HFFc6 (cell line): ENCODE measurements at places on chromosomes 5 and 9.

DNA sequence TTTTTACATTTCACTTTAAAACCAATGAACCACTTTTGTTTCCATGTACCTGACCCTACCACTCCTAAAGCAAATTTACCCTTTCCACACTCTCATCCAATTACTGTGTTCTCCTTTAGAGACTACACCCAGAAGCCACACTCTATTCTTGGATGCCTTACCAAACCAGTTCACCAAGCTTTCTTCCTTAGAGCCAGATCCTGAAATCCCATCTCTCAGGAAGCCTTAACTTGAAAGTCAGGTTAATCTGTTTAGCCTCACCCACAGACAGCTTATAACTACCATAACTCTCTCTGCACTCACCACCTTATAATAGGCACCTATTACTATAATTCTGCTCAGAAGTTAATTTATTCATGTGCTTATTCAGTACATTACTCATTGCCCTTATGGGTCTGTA is 4.3 kb downstream of the CSNK1A1 start:
- no peak for DNase-seq

DNA sequence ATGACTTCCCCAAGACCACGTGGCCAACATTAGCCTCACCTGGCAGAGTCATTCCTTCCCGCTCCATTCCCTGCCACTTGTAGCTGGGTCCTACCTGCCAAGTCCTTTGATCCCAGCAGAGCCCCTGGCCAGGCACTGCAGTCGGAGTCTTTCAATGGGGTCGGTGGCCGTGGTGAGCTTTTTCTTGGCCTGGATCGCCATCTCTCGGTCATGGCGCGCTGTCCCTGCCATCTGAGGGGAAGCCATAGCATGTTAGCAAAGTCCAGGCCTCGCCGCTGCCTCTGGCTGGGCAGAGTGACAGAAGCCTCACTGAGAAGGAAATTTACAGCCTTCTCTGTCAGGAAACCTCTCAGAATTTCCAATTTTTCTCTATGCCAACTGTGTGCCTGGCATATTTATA is 17.5 kb downstream of the CAPSL start:
- DNase-seq: no peak

DNA sequence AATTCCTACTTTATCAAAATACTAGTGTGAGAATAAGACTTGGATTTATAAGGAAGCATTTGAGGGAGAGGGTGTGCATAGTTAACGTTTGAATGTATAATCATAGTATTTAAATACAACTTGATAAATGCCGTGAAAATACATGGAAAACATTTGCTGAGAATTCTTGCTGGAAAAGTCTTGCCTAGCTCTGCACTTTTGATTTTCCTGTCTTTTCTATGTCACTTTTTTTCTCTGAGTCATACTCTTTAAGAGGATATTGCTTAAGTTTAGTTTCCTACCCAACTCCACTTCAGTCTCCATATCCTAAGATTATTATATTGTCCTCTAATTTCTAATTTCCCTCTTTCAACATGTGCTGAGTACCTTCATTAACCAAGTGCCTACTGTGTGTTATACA is 616.6 kb upstream of the SEMA6A start:
- no peak for DNase-seq

DNA sequence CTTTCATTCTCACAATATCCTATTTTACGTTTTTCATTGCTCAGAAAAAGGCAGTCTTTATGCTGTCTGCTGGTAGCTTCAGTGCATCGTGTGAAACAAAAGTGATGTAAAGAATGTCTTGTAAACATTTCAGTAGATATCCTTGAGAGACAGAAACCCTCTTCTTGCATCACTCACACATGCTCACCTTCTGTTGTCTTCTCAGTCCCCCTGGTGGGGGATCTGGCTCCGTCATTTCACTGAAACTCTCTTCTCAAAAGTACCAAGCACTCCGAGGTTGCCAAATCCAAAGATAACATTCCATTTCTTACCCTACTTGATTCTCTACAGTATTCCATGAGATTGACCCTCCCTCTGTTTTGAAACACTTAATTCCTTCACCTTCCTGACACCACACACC is 46.1 kb upstream of the PCA3 start:
- no peak for DNase-seq

DNA sequence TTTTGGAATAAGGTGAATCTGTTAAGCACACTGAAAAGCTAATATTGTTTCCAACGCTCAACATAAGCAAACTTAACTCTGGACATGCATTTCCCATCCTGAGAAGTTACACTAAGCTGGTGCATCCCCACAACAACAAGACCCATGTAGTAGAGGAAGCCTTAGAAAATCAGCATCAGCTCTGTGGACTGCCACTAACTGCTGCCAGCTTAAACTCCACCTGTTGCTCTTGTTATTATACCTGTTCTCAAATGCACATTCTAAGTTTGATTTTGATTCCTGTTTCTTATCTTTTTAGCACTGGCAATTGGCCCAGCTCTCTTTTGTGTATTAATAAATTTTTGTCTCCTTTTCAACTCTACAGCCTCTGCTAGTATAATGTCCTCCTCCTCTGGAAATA is 924.8 kb downstream of the DNAH5 start:
- no peak for DNase-seq

- no peak for DNase-seq
These were observed 36.2 kb downstream of the KIF4B start for GRCh38 chr5:155049569-155050383.

- no peak for DNase-seq
These were observed 94.1 kb upstream of the CACNA1B start for GRCh38 chr9:137783521-137783920.

DNA sequence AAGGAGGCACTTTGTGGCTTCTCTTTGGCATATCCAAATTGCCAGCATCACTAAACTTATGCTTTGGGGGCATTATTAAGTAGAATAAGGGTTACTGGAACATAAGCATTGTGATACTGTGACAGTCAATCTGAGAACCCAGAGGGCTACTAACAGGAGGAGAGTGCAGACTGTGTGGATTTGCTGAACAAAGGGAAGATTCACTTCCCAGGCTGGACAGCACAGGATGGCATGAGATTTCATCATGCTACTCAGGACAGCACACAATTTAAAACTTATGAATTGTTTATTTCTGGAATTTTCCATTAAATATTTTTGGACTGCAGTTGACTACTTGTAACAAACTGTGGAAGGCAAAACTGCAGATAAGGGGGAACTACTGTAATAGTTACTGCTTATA is 212.5 kb downstream of the TMC1 start:
- DNase-seq: no peak

- peak; percentile 71 for DNase-seq
These were observed 663.9 kb upstream of the RGMB start for GRCh38 chr5:98109561-98110006.

- DNase-seq: peak; percentile 52
These were observed 103.4 kb upstream of the GNA14 start for GRCh38 chr9:77751341-77752091.

DNA sequence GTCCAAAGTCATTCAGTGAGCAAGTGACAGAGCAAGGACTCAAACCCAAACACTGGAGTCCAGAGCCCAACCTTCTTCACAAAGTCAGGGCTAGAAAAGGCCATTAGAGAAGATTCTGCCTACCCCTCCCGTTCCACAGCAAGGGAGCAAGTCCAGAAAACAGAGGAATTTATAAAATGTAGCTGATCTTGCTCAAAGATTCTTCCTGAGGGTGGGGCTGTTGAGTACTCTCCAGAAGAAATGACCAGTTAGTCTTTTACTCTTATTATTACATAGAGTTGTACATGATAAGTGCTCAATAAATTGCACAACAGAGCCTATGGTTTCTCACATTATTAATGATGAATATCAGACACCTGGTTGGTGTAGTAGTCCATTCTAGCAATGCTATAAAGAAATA is 39.3 kb upstream of the HMHB1 start:
- no peak for DNase-seq

DNA sequence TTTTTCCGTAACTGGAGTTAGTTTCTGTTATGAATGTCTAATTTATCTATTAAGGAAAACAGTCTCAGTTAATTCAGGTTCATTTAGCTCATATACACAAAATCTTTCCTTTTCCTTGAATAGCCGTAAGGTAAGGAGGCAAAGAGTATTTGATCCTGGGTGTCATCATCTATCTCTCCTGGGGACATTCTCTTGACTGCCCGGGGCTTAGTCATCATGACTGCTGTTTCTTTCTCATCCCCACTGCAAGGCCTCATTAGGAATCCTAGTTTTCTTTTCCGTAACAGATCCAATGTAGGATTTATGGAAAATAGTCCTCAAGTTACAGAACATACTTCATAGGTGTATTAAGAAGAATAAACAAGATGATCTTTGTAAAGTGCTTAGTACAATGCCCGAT is 134.9 kb upstream of the CHD1 start:
- no peak for DNase-seq

- DNase-seq: no peak
These were observed 128.4 kb downstream of the TMEM174 start for GRCh38 chr5:73301208-73301901.

DNA sequence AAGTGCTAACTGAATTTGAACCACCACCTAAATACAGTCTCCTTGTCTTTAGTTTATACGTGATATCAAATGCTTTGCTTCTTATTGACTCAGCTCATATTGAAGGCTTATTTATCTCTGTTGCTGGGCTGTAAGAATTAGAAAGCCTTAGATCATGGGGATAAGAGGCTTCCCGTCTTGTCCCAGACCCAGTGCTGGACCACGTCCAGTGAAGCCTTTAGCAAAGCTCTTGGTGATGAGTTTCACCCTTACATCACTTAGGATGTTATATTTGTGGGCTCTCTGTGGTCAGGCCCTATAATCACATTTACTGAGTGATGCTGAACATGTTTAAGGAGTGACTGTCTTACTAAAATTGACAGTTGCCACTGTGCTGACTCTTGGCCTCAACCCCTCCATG is 11.2 kb downstream of the FAM240B start:
- no peak for DNase-seq

- DNase-seq: no peak
These were observed 79.3 kb upstream of the CCDC152 start for GRCh38 chr5:42677156-42677842.

- DNase-seq: no peak
These were observed 3.5 kb downstream of the PHF19 start for GRCh38 chr9:120873512-120873911.

DNA sequence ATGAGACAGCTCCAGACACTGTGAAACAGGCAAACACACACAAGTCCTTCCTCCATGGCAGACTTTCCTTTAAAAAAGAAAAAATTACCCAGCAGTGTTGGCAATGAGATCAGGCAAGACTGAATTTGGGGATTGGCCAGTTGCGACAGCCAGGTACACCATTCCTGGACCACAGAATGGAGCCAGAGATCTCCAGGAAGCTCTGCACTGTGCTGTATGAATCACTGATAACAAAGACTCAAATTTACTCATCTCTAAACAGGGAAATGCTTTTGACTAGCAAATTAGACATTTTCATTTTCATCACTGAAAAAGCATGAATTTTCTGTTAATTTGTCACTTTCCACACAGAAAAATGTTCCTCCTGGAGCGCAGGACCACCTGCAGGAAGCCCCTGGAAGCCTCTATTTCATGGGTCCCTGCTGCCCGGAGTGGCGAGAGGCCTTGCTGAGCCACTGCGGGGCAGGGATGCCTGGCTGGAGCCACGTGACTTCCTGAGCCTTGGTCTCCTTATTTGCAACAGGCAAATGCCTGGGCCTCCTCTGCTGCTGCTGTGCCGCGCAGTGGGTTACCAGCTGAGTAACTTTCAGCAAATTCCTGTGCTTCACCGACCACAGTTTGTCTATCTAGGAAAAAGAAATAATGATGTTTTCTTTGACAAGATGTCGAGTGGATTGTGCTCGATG is 185.9 kb upstream of the ZNF618 start:
- DNase-seq: no peak

DNA sequence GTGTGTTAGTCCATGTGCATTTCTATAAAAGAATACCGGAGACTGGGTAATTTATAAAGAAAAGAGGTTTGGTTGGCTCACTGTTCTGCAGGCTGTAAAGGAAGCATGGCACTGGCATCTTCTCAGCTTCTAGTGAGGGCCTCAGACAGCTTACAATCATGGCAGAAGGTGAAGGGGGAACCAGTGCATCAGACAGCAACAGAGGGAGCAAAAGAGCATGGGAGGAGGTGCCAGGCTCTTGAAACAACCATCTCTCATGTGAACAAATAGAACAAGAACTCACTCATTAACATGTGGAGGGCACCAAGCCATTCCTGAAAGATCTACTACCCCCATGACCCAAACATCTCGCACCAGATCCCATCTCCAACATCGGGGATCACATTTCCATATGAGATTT is 89.2 kb upstream of the IL33 start:
- no peak for DNase-seq

- no peak for DNase-seq
These were observed 9.6 kb upstream of the SLC30A5 start for GRCh38 chr5:69084195-69084594.
